Stimulated activated CD4-positive, alpha-beta T cell treated with anti-CD3 and anti-CD28 coated beads, Interleukin-1b, Interleukin-23, amount 100 ng/mL, for 48 hours (primary cell): ENCODE measurements at places on chromosomes 12 and 14.

DNA sequence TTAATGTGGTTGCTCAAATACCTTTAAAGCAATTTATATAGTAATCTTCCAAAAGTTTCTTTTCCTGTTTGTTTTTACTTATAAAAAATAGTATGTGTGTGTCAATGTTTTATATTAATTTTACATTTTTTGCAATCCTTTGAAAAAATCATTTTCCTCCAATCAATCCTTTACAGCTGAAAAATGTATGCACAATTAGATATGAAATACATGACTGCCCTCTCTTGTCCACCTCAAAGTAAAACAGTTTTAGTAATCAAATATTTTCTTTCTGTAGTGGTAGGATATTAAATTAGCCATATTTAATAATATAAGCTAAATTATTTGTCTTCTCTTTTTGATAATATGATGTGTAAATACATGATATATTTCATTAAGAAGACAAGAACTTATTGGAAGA, 269.9 kb downstream of the ADAMTS20 start:
- DNase-seq: no peak

DNA sequence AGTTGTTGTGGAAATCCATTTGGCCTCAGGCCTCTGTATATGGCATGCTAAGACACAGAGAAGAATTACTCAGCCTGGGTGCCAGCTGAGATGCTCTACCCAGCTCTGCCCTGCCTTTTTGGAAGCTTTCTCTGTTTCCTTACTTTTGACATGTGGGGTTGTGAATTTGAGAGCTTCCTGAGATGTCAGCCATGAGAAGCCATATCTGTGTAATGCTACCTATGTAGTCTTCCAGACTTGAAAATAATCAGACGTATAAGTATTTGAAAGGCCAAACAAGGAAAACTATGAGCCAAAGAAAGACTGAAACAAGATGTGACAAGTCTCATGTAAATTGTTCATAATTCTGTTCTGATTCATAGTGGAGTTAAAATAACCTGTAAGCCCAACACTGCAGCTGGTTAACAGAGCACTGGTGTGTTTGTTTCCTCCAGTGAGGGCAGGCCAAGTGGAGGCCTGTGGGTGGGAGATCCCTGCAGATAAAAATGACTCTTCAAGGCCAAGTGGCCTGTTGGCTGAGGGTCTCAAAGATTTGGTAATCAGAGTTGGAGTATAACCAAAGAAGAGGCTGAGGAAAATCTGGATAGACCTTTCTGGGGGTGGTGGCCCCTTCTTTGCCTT, 94.0 kb downstream of the TMX1 start:
- no peak for DNase-seq

- no peak for DNase-seq
Observed at GRCh38 chr14:52348279-52348678, 34.2 kb downstream of the PTGER2 start.

DNA sequence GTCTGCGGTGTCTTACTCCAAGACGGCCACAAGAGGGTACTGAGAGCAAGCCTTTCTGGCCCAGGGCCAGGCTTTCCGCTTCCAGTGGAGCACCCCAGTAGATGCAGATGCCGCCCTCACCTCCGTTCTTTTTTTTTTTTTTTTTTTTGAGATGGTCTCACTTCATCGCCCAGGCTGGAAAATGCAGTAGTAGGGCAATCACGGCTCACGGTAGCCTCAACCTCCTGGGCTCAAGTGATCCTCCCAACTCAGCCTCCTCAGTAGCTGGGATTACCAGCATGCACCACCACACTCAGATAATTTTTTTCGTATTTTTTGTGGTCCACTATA, 5.6 kb upstream of the LBHD2 start:
- DNase-seq: peak; percentile 78

- DNase-seq: no peak
Observed at GRCh38 chr12:14071833-14072232, 90.4 kb upstream of the GRIN2B start.

DNA sequence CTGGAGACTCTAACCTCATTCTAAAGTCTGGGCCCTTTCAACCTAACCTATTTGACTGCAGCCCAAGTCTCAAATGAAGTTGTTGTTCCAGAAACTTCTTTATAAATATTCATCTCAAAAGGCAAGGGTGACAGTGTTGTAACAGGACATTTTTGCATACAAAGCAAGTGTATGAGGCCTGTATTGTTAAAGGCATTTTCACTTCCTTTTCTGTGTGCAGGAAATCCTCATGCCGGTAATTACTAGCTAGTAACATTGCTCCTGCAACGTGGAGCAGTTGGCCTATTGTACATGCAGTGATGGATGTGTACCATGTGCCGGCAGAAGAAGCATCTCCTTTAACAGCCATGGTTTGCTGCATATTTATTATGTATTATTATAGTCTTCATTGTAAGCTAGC, 156.5 kb upstream of the RMST start:
- DNase-seq: no peak

DNA sequence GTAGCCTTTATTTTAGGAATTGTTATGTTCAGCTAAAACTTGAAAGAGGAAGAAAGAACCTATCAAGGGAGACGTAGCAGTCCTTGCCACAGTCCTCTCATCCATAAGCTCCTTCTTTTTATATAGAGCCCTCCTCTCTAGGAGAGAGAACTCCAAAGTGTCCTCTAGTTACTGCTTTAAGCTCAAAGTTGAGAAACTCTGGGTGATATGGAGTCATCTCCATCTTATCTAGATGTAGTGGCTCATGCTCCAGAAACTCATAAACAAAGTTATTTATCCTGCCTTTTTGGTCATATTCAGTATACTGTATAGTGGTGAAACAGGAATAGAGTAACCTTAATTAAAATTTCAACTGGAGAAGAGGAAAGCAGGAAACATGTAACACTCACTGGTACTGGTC, 90.4 kb upstream of the ATF7IP start:
- no peak for DNase-seq

GRCh38 chr12:113899561-113900471, 66.3 kb downstream of the RBM19 start:
- DNase-seq: no peak

GRCh38 chr12:48189331-48190125, 6.1 kb downstream of the CCDC184 start:
- DNase-seq: peak; percentile 68

GRCh38 chr12:50564237-50564947, 59.6 kb downstream of the DIP2B start:
- DNase-seq: no peak

DNA sequence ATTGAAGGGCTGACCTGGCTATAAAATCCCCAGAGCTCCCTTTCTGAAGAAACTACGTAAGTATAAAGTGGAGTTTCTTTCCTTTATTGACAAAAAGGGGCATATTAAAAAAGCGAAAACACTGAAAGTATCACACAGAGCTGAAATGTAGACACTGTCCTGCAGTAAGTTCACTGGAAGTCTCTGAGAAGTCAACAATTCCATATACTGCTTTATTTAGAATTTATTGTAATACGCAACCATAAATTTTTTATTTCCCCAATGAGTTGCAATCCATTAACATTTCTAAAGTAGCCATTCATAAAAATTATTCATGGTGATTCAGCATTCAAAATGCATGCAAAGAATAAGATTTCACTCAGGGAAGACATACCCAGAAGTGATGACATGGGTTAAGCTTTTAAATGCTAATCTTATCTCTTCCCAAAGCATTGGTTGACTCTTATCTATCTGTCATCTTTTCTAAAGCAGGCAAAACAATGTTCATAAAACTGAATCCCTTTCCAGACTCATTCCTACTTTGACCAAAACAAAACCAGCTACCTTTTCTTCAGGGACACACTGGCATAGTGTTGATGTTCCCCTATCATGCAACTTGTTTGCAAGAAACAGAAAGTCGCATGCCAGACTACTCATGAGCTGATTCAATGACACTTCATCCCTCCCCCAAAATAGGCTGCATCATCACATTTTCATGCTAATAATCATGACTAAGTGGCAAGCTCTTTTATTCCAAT, 17.3 kb downstream of the KITLG start:
- no peak for DNase-seq

DNA sequence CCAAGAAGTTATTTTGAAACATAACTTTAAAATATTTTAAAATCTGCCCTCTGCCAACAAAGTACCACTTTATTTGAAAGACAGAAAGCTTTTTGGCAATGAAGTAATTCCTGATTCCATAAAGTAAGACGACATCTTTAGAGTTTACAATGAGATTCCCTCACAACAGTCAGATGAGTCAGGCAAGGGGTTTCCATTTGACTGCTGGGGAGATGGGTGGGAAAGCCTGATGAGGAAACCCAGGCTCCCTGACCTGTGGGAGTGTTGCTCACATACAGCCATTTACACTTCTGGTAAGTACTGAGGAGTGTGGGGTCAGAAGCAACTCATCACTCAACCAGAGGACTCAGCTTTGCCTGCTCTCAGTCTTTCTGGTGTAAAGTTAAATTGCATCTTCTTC, 10.2 kb downstream of the KITLG start:
- no peak for DNase-seq

- DNase-seq: no peak
Observed at GRCh38 chr12:94202245-94203180, 54.1 kb downstream of the PLXNC1 start.
